ENCODE measurements at places on chromosomes 7 and 10. TPM values are rescaled to one million over a fixed set of nuclear protein-coding genes. Genes with fewer than 3 reads are reported as not detected.
A peak's percentile ranks its signal among the peaks of the same experiment; 100 is the strongest.

Gene SYT15
- polyA plus RNA-seq: 8.2 TPM

Gene BNIP3
- polyA plus RNA-seq: 83.1 TPM

- DNase-seq: no peak
Measured at GRCh38 chr10:92544296-92544695, 29.6 kb downstream of the IDE start.

DNA sequence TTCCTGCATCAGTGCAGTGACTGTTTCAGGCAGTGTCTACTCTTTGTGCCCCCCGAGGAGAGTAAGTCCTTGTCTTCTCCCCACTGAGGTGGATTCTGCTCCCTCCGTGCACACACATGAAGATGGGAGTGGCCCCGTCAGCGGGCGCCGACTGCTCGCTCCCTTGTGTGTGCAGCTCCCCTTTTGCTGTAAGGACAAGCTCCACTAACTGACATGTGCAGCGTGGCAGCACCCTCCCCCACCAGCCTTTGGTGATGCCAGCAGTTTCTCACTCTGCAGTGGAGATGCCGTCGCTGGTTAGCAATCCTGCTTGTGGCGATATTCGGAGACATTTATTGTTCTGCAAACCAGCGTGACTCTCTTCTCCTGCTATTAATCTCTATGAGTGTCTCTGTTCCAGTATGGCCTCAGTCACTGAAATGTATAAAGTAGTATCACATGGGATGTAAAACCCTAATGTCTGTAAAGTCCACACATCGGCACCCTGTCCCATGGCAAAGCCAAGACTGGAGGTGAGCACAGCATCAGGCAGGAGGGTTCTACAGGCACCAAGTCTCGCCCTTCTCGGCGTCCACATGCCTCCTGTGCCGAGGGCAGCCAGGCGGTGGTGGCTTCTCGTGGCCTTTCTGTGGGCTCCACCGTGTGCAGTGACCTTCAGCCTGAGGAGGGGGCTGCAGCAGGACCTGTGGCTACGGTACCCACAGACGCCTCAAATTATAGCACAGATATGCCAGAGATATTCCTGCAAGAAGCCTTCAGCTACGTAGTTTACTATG is 202.7 kb downstream of the EBF3 start:
- DNase-seq: no peak

Gene PNLIPRP2
- not detected for polyA plus RNA-seq

- DNase-seq: no peak
Measured at GRCh38 chr10:102269017-102269416, 23.7 kb downstream of the GBF1 start.

- no peak for DNase-seq
Measured at GRCh38 chr7:40475681-40475982, 340.8 kb downstream of the SUGCT start.

Gene CDHR1
- polyA plus RNA-seq: 0.54 TPM

Gene VTI1A
- polyA plus RNA-seq: 19.5 TPM

Gene DHTKD1
- 34.9 TPM for polyA plus RNA-seq

Gene ZNF467
- polyA plus RNA-seq: 23.5 TPM

DNA sequence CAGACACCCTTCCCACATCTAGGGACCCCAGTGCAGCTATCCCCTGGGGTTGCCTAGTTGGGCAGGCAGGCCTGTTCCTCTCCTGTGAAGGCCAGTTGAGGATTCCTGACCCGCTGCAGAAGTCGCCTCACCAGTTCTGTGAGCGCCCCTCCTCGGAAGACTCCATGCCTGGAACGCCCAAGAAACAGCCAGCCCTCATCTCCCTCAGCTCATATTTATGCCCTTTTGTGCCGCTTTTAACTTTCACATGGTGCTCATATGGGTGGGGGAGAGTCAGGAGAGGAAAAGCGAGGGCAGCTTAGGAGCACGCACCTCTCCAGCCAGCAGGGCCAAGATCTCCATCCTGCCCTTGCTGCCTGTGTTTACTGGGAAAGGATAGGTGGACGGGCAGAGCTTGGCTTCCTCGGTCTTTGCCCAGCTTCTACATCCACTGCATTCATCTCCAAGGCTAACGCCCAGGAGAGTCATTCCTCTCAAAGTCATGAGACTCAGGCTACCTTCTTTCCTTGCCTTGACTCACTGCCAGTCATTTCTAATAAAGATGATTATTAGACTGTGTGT is 286.6 kb downstream of the USP6NL start:
- DNase-seq: no peak

DNA sequence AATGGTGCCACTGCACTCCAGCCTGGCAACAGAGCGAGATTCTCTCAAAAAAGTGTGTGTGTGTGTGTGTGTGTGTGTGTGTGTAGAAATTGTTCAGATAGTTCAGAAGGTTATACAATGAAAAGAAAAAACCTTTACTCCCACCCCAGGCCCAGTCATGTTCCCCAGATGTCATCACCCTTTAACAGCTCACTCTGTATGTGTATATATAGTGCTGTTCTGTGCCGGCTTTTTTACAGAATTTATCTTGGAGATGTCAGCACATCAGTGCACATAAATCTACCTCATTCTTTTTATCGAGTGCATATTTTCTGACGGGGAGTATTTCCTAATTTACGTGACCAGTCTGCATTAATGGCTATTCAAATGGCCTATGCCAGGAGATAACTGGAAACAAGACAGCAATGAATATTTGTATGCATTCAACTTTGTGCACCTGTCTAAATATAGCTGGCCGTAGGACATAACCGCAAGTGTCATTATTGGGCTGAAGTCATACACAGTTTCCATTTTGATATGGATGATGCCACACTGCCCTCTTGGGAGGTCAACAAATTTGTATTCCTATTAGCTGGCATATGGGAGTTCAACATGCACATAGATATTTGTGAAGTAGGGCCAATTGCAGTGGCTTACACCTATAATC is 11.7 kb downstream of the NIPSNAP2 start:
- DNase-seq: no peak

DNA sequence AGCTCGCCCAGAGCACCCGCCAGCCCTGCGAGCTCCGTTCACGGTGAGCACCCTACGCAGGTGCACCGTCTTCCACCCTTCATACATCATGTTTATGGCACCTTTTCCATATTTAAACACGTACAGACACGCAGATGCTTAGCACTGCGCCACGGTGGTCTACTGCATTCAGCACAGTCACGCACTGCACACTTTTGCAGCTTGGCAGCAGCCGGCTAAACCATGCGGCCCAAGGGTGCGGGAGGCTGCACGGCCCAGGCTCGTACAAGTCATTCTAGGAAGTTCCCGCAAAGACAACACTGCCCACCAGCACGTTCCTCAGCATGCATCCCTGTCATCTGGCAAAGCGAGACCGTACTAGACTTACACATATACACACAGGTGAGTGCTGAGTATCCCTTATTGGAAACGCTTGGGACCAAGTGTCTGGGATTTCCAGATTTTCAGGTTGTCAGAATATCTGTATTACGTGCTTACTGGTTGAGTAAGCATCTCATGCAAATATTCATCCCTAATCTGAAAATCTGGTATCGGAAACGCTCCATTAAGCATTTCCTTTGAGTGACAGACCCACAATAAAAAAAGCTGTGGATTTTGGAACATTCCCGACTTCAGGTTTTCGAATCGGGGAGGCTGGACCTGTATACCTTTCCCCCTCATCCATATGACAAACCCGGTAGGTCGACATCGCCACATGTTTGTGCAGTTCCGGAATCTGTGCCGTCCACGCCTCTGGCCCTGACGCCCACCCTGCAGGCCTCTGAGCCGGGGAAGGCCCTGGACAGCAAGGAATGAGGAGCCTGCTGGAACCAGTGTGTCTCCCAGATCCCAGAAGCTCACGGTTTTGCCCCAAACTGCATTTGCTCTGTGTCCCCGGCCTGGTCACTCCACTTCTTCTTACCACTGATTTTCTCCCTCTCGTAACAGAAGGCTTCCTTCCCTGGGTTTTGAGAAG is 222.2 kb downstream of the ELFN1 start:
- DNase-seq: no peak

DNA sequence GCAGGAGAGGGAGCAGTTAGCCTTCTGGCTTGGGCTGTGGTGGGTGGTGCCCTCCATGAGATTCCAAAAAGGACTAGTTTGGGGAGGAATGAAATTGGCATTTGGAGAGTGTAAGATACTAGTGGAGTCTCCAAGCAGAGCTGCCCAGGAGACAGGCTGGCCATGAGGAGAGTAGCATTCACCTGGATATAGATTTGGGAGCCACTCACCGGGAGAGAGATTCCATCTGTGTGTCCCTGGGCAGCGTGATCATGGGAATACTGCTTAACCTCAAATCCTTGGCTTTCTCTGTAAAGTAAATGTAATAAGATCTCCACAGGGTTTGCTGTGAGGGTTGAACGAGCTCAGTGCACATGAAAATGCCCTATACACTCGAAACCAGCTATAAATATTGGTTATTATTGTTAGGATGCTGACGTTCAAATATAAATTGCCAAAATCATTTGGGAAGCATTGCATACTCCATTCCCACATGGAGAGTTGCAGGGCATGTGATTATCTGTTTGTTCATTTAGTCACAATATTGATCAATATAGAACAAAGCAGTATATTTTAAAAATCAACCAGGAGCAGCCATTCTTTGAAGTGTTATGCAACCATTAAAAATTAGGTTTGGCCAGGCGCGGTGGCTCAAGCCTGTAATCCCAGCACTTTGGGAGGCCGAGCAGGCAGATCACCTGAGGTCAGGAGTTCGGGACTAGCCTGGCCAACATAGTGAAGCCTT is 143.7 kb downstream of the CUX1 start:
- no peak for DNase-seq

- no peak for DNase-seq
Measured at GRCh38 chr7:18426564-18427226, 68.9 kb upstream of the HDAC9 start.

GRCh38 chr7:77330169-77330882 is 85.8 kb downstream of the GSAP start:
- DNase-seq: no peak

- DNase-seq: no peak
Measured at GRCh38 chr7:131250331-131250730, 77.3 kb upstream of the MKLN1 start.

- DNase-seq: no peak
Measured at GRCh38 chr7:105580022-105580740, 1.1 kb downstream of the EFCAB10 start.

Gene STAMBPL1
- polyA plus RNA-seq: 1.8 TPM

DNA sequence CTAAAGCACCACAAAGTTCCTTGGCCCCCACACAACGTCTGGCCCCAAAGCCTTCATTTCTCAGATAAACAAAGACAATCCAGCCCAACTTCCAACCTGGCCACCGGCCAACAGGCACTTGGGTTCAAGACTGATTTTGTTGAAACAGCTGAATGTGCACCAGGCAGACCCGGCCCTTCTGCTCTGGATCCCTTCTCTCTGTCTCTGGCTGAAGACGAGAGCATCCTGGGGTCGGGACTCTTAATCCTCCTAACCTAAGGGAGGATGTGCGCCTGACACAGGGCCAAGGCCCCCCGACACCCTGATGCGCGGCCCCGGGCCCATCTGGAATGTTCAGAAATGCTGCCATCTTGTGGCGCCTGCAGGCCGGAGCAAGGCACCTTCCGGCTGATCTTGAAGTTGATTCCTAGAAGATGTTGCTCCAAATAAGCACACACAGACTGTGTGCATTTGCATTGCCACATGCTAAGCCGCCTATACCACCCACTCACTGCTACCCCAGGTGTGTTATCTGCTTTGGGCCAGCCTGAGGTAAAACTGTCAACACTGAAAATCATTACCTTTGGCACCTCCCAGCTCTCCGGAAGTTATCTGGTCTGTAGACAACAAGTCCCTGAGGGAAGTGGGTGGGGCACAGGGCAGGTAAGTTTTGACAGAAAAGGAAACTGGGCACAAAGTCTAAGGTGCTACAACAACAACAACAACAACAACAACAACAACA is 98.4 kb upstream of the HABP2 start:
- DNase-seq: peak; percentile 38

Gene GSTO2
- polyA plus RNA-seq: 27.7 TPM

Gene CHST12
- 11.8 TPM for polyA plus RNA-seq

DNA sequence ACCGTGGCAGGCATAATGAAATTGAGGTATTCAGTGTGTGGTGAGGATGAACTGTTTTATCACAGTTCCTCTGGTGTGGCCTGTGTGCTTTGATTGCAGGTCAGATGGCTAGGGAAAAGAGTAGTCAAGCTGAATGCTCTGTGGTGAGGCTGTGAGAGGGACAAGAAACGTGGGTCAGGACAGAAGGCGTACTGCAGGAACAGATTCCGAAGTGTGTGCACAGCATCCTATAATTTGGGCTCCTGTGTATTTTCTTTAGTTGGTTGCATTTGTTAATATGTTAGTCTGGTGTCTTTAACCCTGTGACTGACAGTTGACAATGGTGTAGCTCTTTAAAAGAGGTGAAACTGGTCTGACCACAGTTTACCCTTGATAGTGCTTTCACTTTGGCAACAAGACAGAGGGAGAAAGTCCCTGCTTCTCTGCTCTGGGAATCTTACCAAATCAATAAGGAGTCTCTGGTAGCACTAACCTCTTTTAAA is 76.5 kb downstream of the AUTS2 start:
- no peak for DNase-seq

DNA sequence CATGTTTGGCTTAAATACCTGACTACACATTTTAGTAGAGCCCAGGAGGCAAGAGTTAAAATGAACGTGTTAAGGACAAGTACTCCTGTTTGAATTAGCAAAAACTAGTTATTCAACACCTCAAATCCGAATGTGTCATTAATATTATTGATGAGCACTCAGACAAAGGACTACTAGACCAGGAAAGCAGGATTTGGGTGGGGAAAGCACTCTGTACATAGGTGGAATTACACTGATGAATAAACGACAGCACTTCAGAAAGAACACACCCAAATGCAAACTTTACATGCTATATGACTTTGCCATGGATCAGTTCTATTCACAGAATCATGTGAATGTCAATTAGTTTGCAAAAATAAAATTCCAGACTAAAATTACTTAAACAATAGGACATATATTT is 95.1 kb upstream of the CAV2 start:
- DNase-seq: no peak

DNA sequence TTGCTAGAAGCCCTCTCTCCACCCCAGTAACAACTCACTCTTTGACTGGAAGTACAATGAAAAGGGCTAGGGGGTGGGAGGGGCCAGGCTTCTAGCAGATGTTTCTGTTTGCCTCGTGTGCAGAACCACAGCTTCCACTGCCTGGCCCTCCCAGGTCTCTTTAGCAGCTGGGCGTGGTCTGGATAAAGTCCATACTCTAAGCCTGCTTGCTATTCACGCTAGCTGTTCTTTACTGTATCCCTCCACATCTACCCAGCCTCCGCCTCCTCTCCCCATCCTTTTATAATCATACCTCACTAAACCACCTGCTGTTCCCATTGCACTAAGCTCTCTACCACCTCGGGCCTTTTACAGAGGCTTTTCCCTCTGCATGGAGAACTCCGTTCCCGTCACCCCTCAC is 288.8 kb downstream of the CAMK1D start:
- DNase-seq: no peak

DNA sequence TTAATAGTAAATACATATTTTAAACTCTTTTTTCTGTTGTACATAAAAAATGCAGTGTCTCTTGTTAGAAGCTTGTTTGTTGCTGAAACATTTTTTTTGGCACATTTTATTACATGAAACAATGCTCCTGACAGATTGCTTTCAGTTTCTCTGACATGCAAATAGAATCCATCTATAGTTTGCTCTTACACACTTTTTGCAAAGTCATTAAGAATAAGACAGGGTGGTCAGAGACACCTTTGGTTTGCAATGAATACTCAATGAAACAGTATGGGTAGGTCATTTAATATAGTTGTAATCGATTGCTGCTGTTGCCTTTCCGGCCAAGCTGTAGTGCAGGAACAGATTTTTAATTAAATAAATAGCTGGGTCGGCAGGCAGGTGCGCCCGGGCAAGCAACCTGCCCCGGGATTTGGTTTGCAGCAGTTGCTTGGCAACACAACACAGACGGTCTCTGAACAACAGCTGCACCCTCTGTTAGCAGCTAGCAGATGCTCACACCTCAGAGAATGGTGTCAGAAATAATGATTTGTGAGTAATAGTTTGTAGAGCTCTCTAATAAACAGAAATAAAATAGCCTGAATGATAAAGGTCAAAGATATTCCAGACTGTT is 115.7 kb upstream of the CACNA2D1 start:
- no peak for DNase-seq

All from renal cortex interstitium (tissue), 15 donors.